ENCODE measurements at places on chromosomes 12 and 14.
A peak's percentile ranks its signal among the peaks of the same experiment; 100 is the strongest.

DNA sequence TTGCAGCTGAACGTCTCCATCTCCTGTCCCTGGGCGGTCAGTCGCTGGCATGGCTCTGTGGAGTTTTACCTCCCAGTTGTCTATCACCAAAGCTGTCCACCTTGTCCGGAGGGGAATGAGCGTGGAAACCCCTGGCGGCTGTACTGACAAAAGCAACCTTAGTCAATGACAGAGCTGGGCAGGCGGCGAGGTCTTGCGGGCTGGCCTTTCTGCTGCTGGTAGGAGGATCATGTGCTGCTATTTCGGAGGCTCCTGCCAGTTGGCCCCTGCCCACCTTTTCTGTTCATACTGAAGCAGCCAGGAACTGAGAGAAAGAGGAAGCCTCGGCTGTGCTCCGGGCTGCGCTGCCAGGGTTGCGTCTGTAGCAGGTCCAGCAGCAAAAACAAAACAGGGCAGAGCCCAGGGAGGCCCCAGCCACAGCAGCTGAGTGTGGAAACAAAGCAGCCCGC, 57.7 kb downstream of the HMGA2 start:
- DNase-seq = peak; percentile 90

DNA sequence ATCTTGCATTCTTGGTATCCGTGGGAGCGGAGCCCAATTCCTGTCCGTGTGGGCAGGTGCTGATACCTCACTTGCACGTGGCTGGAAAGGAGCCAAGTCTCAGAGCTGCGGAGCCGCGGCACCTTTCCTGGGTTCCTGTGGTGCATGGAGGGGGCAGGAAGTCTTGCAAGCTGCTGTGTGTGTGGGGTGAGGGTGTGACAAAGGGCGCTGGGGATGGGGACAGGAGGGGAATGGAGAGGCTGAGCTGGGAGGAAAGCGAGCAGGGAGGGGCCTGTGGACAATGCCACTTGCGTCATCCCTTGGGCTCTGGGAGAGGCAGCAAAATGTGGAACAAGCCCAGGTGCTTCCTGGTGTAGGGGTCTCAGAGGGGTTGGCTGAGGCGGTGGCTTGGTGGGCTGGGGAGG, 86.7 kb downstream of the CALM1 start:
- DNase-seq = no peak

DNA sequence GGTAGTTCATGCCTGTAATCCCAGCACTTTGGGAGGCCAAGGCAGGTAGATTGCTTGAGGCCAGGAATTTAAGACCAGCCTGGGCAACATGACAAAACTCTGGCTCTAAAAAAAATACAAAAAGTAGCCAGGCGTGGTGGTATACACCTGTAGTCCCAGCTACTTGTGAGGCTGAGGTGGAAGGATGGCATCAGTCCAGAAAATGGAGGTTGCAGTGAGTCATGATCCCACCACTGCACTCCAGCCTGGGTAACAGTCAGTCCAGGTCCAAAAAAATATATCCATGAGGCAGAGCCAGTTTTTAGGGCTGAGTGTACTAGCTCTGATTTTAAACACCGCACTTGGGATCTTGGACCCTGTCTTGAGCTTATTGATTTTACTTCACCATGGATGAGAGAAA, 30.6 kb upstream of the FICD start:
- DNase-seq = no peak

DNA sequence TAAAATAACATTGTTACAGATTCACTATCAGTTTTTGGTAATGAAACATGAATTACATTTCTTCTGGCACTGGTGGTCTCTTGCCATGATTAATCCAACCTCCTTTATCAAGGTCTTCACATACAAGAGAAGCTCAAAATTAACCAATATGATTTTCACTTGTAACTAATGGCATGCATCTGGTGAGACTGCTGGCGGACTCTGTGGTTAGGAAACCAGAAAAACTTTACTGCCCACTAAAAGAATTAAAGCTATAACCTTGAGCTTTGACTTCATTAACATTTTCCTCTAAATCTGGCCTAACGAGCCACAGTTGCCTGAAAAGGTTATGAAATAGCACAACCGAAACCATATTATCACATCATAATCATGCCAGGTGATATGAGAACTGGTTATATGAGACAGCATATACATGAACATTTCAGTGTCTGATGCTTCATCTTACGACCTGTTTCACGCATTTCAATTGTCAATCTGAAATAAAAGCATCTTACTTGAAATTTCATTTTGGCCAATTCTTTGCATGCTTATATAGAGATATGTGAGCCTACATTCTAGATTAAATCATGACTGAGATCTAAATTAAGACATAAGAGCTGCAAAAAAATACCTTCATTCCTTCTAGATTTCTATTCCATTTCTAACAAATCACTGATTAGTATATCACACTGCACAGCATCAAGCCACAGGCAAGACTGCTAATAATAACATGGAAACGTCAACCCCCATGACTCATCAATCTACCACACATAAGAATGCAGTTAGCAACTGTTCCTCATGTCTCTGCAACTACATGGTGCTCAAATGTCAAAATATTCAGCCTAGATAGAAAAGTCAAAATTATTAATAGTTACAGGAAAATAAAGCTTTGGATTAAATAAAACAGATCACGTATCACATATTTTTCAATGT, 89.3 kb downstream of the OSBPL8 start:
- DNase-seq = no peak

- DNase-seq = no peak
Observed at GRCh38 chr12:93880853-93881522, 203.8 kb downstream of the CRADD start.

DNA sequence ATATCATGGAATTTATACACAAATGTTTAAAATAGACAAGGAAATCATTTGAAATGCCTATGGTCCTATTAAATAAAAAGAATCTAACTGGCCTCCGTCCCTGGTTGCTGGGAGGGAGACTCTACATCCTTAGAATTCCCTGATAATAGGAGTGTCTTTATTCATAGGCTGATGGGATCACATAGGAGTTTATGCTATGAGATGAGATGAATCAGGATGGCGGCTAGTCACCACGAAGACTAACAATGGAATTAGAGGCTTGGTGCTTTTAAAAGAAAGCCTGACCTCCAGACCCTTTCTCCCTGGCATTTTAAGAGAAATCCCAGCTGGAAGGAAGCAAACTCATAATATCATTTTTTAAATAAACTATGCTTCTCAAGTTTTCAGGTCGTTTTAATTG, 69.7 kb downstream of the SEC23A start:
- DNase-seq = no peak

DNA sequence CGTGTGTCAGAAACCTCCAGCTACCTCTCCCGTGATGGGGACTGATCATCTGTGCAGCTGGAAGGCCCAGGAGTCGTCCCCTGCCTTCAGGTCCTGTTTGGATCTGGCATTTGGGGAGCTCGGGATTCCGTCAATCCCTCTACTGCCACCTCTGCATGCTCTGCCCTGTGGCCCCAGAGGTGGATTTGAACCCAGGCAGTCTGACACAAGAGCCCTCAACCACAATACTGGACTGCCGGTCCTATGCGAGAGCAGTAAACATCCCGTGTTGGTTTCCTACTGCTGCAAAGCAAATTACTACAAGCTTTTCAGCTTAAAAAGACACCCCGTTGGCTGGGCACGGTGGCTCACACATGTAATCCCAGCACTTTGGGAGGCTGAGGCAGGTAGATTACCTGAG, 121.9 kb upstream of the FKBP4 start:
- DNase-seq = no peak

DNA sequence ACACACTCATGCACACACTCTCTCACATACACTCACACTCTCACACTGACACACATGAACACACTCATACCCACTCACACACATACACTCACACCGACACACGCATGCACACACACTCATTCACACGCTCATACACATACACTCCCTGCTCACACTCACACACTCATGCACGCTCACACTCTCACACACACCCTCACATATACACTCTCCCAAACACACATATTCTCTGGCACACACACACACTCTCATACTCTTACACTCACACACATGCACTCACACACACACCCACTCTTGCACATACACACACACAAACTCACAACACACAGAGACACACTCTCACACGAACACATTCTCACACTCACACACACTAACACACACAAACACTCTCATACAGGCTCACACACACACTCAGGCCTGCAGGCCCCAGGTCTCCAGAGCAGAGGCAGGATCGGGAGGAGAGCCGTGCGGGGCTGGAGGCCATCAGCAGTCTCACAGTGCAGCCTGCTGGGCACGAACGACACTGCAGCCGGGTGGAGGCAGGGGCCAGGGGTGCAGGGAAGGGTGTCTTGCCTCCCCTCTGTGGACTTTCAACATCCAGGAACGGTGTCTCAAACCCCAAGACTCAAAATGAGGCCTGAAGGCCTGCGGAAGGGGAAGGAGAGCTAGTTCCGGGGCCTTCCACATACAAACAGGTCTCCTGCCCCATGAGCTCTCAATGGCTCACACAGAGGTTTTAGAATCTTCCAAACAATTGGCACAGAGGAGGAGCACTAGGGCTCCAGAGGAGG, 148.7 kb downstream of the ANO2 start:
- peak; percentile 83 for DNase-seq

DNA sequence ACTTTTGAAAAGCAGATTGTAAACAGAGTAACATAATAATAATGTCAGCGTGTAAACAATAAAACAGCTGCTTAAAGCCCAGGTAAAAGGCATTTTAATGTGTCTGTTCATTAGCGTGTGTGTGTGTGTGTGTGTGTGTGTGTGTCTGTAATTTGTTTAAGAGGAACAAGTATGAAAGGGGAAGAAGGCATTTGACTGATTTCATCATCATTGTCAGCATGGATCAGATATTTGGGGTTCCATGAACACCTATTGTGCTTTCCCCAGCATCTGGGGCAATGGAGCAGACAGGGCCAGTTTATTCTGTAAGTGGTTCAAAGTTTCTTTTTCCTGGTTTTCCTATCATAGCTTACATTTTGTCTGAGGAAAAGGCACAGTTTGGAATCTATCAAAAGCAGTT, 28.9 kb downstream of the SLC25A21 start:
- DNase-seq = no peak

- DNase-seq = no peak
Observed at GRCh38 chr14:51116682-51117081, 21.8 kb upstream of the TRIM9 start.

GRCh38 chr12:116808113-116809105, 70.3 kb downstream of the RNFT2 start:
- DNase-seq = no peak

- no peak for DNase-seq
Observed at GRCh38 chr14:85542623-85543022, 12.7 kb downstream of the FLRT2 start.

DNA sequence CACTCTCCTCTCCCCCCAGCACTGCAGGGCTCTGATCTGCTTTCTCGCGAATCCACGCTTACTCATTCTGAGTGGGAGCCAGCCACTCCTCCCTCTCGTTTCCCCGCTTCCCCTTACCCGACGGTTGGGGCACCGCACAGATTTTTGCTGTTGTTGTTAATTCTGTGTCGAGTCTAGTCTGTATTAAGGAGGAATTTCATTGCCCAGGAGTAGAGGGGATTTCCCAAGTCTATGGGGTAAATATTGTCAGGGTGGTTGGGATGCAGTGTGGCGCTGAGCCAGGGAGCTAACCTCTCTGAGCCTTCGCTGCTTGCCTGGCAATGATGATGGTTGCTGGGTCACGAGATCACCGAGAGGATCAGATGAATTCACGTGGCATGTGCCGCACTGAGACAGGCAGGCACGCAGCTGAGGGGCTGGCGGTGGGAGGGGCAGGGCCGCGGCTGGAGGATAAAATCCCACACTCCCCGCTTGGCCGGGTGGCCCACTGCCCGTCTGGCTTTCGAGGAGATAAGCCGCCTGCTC, 18.5 kb downstream of the NCOR2 start:
- no peak for DNase-seq

DNA sequence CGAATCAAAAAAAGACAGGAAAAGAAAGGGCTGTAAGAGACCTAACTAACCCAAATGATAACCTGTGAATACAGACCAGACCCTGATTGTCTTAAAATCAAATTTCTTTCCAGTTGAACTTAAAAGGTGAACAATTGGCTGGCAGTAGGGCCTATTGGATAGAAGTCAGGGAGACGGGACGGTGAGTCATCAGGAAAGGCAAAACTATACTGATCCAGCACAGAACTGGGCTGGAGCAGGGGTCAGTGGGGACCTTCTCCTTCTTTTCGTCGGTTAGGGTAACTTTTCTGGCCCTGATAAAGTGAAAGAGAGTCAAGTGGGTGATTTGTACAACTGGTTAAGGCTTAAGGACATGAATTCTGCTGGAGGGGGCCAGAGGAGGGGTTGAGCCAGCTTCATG, 84.9 kb upstream of the OTX2 start:
- DNase-seq = no peak

DNA sequence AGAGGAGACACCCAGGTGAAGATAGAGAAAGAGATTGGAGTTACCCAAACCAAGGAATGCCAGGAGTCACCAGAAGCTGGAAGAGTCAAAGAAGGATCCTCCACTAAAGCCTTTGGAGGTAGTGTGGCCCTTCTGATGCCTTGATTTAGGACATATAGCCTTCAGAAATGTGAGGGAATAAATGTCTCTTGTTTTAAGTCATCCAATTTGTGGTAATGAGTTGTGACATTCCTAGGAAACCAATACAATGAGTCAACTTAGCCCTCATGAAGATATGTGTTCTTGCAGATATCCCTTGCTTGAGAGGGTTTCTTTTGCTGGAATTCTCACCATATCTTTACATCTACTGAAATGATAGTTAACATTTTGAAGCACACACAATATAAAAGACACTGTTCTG, 58.8 kb downstream of the CCER1 start:
- no peak for DNase-seq

DNA sequence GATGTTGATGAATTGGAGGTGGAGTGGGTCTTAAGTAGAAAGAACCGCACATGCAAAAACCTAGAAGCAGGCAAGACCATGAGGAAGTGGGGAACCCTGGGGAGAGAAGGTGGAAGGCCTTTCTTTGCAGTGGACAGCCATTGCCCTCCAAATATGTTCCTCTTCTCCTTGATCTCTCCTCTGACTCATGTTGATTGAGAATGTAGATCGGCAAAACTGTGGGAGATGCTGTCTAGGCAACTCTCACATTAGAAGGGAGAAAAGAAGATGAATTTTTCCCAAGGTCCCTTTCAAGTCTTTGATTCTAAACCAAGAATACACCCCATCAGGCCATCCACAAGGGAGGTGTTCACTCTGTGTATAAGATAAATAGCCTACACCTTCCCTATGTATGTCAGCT, 257.5 kb downstream of the MSRB3 start:
- DNase-seq = no peak

- DNase-seq = no peak
Observed at GRCh38 chr12:104166465-104166864, 28.5 kb upstream of the NFYB start.

DNA sequence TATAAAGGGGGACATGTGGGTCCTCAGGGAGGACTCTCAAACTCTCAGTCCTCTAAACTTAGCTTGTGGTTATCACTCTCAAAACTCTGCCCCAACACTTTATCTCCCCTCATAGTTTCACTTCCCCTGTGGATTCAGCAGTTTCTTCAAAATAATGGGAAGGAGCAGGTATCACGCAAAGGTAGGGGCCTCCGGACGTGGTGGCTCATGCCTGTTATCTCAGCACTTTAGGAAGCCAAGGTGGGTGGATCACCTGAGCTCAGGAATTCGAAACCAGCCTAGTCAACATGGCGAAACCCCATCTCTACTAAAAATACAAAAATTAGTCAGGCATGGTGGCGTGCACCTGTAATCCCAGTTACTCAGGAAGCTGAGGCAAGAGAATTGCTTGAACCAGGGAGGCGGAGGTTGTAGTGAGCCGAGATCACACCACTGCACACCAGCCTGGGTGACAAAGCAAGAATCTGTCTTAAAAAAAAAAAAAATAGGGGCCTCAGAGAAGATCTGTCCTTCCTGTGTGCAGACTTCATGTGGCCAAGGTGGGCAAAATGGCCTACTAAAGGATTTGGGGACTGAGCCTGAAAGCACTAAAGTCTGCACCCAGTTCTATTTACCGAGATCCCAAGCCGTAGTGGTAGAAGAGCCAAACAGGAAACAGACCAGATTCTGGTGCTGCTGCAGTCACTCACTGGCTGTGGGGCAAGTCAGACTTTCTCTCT, 6.4 kb downstream of the ITGB7 start:
- no peak for DNase-seq
